ENCODE measurements at places on chromosomes 1 and 21.
A peak's percentile ranks its signal among the peaks of the same experiment; 100 is the strongest.

GRCh38 chr1:230430499-230430898 is 4.4 kb upstream of the PGBD5 start:
- DNase-seq: no peak

DNA sequence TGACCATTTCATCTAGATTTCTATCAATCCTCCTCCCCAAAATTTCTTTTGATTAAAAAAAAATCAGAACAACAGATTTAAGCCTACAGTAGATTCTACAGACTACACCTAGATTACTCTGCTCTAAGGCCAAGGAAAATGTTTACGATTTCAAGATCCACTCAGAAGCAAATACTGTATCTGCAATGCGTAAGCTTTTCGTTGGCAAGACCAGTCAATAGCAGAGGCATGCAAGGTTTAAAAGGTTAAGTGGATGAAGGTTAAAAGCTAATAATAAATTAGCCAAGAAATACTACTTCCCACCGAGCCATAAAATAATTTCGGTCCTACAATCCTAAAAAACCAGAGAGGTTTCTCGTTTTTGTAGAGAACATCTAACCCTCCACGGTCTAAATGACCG is 1.3 kb downstream of the CLSTN1 start:
- DNase-seq: no peak

- no peak for DNase-seq
Observed at GRCh38 chr21:32426066-32426465, 13.6 kb downstream of the EVA1C start.

GRCh38 chr1:234309243-234309597 is 64.0 kb upstream of the COA6 start:
- DNase-seq: no peak

- DNase-seq: peak; percentile 25
Observed at GRCh38 chr1:37944086-37944763, 2.6 kb downstream of the INPP5B start.

GRCh38 chr1:13514821-13515220 is 1.0 kb upstream of the LRRC38 start:
- DNase-seq: no peak

GRCh38 chr1:31377364-31377863 is 4.5 kb upstream of the FABP3 start:
- no peak for DNase-seq

GRCh38 chr1:31191281-31191680 is 48.4 kb downstream of the NKAIN1 start:
- DNase-seq: no peak

- DNase-seq: no peak
Observed at GRCh38 chr1:243364330-243364729, 108.5 kb downstream of the SDCCAG8 start.

- DNase-seq: peak; percentile 46
Observed at GRCh38 chr1:55326496-55327243, 111.5 kb upstream of the USP24 start.

GRCh38 chr1:47881505-47882442 is 115.4 kb downstream of the TRABD2B start:
- DNase-seq: no peak

DNA sequence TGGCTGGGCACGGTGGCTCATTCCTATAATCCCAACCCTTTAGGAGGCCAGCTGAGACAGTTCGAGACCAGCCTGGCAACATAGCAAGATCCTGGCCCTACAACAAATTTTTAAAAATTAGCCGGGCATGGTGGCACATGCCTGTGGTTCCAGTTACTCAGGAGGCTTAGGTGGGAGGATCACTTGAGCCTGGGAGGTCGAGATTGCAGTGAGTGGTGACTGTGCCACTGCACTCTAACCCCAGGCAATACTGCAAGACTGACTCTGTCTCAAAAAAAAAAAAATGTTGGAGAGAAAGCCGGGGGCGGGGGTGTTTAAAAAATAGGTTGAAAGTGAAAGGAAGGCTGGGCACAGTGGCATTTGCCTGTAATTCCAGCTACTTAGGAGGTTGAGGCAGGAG is 16.5 kb downstream of the CLDN19 start:
- DNase-seq: no peak

- DNase-seq: no peak
Observed at GRCh38 chr1:92030656-92031107, 897 bp downstream of the EPHX4 start.

GRCh38 chr1:23719162-23719820 is 24.0 kb upstream of the ELOA start:
- no peak for DNase-seq

DNA sequence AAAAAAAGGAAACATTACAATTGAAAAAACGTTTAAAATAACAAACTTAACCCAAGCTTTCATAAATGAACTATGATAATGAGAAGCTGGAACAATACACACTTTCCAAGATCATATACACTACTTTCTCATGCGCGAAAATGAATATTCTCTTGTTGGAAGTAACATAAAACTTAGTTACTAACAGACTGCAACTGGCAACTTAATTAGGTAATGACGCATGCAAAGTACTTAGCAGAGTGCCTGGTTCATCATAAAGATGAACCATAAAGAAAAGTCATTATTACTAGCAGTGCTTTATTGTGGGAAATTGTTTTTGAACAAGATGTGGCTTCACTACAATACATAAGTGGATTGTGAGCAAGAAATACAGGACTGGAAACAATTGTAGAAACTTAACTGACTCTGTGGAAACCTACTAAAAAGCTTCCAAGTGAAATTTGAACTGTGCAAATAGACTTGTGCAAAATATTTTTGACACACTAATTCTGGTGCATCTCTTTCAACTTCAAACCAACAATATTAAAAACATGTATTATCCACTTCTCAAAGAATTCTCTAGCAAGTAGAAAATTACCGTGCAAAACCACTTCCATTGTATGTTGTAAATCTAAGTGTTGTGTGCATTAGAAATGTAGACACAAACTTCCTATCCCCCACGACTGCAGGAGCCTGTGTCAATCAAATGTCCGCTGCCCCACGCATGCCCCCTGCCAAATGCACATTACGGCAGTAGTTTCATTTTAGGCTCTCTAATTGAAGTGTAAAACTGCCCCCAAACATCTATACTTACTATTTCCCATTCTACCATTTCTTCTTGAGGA is 2.0 kb downstream of the ARHGAP29 start:
- DNase-seq: no peak

GRCh38 chr21:28309596-28309995 is 683.1 kb downstream of the LTN1 start:
- DNase-seq: no peak

- peak; percentile 67 for DNase-seq
Observed at GRCh38 chr1:53047737-53048736, 14.0 kb upstream of the PODN start.
